ENCODE measurements at places on chromosomes 12 and 14.
A peak's percentile ranks its signal among the peaks of the same experiment; 100 is the strongest.

DNA sequence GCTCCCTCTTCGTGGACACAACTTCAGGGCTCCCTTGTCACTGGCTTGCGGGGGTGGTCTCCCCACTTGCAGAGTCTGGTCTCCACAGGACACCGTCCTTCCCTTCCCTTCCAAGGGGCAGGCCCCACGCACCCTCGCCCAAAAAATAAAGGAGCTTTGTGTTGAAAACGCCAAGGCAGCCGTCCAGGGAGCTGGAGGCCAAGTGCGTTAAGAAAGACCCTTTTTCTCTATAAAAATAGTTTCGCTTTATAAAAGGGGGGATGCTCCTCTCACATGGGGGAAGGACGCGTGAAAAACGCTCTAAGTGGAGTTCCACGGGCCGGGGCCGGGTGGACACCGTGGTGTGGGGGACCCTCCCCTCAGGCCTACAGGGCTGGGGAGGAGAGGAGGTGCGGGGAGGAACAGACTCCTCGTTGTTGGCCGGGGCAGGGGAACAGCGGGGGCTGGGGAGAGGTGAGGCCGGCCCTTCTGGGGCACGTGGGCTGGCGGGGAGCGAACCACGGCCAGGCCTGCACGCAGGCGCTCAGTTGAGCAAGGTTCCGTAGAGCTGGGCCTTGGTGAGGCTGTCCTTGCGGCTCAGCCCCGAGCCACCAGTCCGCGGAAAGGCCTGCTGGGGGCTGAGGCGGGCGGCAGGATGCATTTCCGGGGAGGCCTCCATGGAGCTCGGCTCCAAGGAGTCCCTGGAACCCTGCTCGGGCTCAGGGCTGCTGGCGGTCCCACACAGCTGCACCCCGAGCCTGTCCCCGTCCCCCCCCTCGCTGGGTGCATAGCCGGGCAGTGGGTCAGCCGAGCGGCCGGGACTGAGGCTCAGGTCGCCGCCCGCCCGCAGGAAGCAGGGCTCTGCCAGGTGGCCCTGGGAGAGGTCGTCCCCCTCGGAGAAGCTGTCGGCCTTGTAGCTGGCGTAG, 49.5 kb downstream of the BEGAIN start:
- DNase-seq = no peak

DNA sequence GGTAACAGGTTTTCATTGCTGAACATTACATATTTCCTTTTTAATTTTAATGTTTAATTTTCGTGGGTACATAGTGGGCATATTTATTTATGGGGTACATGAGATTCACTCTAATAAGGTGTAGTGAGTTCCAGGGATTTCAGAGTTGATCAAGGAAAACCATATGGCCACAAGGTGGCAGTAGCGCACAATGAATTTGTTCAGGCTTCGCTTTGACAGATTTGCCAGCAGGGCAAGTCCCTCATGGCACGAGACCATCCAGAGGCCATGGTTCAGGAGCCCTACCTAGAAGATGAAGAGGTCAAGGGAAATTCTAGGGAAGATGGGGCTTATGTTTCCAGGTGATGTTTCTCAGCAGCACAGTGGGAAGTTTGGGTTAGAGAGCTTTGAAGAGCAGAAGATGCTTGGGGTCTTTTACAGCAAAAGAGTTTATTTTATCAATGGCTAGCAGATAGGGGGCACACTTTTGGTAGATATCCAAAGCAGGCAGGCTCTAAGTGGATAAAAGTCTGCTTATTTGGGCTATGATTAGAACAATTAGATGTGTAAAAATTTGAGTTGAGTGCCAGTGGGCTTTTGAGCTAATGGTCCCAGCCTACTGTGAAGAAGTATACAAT, 1004.4 kb downstream of the AACS start:
- peak; percentile 73 for DNase-seq

DNA sequence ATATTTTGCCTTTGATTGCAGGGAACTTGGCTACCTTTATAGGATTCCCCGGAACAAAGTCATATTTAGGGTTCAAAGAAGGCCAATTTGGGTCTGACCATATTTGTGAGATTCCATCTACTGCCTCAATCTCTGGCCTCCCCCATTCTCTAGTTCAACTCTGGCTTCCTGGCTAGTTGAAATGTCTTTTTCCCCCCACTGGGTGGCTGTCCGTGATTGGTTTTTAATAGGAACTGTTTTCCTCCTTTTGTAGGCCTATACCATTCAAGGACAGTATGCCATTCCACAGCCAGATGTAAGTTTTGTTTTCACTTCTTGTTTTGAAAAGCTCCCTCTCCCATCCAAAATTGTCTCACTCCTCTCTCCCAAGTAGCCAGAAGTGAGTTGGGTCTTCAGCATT, 13.8 kb downstream of the PCBP2 start:
- no peak for DNase-seq

DNA sequence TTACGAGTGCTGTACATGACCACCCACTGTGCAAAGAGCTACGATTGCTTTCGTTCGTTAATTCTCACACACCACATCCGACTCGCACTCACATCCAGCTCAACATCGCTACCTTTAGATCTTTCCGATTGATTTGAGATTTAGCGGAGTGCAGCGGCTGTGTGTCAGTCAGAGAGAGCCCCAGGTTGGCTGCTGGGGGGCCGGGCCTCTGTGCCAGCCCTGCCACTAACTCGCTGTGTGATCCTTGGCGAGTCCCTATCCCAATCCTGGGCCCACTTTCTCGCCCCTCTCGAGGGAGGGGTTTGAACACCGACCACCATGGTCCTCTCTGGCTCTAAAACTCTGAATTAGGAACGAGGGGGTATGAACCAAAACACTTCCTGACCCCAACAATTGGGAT, 8.6 kb downstream of the DLK1 start:
- DNase-seq = no peak

DNA sequence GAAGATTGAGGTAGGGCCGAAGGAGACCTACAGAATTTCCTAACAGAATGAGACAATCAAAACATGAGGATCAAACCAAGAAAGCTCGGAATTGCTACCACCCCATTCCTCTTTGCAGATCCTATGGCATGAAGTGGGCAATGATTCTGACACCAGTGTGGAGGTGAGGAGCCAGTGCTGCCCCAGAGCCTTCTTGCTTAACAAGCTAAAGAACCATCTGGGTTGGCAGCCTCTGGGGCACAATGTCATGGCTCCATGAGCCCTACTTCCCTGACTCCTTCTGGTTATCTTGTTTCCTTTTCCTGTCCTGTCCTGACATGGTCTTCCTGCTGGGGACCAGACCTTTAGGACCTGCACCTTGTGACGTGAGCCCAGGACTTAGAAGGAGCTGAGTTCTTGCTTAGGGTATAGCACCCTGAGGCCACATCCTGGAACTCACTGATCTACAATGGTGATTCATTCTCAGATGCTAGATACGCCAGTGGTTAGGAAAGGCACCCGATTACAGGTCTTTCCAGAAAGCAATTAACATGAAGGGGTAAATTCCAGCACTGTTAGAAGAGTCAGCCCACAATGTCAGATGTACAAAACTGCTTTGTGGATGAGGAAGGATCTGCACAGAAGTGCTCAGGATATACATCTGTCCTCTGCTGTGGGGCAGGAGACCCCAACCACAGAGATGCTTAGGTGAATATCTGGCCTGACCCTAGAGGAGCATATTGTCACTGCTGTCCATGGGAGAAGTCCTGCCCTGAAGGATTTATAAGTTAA, 324.2 kb downstream of the ZFP36L1 start:
- no peak for DNase-seq

GRCh38 chr12:122009741-122010140, 11.9 kb upstream of the BCL7A start:
- no peak for DNase-seq

DNA sequence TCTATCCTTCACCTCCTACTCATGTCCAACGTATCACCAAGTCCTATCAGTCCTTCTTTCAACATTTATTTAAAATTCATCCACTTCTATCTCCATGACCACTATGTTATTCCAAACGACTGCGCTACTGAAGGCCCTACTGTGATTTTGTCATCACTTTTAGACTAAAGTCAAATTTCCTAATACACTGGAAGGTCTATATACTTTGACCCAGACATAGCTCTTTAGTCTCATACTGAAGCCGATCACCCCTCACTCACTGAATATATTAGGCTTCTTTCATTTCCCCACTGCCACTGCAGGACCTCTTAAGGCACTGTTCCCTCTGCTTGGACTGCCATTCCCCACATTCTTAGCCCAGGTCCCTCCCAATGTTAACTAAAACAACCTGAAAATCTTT, 25.6 kb downstream of the SLC38A4 start:
- DNase-seq = no peak

- DNase-seq = no peak
These were observed 49.7 kb downstream of the SYNE2 start for GRCh38 chr14:63902375-63902976.

DNA sequence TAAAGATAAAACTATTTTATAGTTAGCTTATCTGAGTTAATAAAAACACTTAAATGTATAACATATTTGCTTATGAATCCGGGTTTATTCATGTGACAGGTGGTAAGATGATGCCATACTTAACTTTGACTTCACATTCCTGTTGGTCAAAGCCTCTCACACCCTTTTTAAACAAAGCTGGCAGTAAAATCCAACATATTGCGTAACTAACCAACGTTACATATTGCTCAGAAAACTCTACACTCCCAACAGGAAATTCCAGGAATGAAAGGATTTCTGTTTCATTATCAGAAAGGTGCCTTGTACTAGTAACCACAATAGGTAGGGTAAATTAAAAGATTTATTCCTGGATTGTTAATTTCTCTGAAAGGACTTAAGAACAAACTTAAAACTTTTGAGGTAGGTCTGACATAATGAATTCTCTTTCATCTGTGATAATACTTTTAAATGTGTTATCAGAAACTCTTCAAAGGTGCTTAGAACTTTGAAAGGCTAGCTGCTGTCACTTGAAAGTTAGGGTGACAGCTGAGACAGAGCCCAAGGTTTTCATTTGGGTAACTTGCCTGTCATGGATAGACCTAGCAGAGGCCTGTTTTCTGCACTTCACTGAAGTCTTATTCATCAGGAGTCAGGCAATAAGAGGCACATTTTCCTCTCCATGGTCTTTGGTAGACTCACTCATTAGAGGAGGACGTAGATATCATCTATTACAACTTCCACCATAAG, 23.8 kb upstream of the CATSPERB start:
- DNase-seq = no peak

DNA sequence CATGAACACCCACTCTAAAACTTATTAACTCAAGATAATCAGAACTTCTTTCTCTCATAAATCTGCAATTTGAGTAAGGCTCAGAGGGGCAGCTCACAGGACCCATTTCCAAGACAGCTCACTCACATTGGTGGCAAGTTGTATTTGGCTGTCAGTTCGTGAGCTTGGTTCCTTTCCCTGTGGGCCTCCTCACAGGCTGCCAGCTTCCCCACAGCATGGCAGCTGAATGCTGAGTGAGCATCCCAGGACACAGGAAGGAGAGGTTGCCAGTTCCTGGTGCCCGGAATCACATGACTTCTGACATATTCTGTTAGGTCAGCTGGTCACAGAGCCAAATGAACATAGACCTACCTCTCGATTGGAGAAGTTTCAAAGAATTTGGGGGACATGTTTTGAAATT, 116.6 kb upstream of the TMEM233 start:
- DNase-seq = no peak

DNA sequence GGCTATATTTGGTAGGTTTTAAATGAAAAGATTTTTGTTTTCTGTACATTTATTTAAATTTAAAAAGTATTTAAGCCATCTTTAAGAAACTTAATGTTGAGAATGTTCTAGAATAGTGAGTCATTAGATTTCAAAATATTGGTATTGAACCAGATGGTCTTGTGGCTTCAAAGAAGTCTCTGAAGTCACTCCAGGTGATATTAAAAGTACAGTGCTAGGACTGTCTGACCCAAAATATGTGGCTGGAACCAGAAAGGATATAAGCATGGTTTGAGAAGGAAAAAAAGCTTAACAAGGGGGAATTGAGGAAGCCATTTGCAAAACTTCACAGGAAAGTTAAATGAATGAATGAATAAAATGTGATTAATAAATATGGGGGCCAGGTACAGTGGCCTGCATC, 28.7 kb upstream of the MDM2 start:
- DNase-seq = no peak

DNA sequence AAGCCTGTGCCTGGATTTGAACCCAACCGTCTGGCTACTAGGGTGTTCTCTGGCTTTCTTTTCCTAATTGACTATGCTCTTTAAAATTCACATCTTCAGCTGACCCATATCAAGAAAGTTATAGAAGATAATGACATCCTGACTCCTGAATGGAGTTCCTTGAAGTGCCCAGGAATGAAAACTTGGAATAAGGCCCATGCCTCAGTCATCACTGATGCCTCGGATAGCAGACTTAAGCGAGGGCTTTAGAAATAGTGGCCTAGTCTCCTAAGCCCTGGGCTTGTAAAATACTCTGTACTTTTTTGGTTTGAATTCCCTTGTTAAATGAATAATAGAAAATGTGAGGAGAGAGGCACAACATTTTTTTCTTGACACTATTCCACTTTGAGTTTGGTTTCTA, 39.0 kb downstream of the CHST11 start:
- no peak for DNase-seq

DNA sequence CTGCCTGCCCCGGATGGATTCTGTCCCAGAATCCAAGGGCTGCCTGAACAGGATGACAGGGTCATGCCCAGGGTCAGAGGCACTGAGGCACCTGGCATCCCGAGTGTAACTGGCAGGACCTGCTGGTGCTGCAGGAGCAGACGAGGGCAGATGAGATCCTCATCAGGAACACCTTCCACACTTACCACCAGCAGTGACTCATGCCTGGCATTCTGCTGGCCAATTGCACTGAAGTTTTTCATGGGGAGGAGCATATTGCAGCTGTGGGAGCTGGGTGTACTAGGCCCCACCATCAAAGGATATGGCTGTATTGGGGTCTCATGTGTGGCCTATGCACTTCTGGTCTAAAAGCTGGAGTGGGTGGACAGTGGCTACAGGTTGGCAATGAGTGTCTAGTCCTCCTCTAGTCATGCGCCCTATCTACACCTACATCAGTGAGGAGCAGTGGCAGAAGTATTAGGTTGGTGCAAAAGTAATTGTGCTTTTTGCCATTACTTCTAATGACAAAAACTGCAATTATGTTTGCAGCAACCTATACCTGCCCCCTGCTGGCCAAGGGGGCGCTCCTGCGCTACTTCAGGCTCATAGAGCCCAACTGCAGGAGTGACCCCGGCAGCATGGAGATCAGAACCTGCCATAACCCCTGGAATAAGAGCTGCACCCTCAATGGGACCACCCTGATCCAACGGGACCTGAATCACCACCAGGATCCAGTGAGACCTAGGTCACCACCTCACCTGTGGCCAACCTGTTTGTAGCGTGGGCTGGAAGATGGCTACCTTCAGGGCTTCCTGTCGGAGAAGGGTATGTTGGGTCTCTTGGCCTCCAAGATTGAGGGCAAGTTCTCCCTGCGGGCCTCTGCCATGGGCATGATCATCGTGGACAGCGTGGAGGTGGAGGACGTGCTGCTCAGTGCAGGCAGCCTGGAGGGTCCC, 8.0 kb upstream of the C12orf42 start:
- peak; percentile 67 for DNase-seq

All from KBM-7 (cell line).